SK-N-DZ (cell line): ENCODE measurements at places on chromosomes 6 and 20.

DNA sequence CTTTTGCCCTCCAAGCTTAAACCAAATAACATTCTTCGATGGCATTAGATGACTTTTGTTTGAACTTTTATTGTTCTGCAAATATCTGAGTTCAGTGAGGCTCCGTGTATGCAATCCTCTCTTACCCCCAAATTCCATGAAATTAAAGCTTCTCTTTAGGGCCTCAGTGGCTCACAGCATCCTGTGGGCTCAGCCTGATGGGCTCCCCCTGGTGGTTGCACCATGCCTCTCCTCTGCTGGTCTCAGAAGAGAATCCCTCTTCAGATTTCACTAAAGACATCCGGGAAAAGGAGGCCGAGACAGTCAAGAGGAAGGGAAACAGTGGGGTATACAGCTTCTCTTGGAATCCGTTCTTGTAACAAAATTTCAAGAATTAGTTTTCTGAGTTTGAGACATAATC, 331.6 kb upstream of the NT5E start:
- no peak for DNase-seq

DNA sequence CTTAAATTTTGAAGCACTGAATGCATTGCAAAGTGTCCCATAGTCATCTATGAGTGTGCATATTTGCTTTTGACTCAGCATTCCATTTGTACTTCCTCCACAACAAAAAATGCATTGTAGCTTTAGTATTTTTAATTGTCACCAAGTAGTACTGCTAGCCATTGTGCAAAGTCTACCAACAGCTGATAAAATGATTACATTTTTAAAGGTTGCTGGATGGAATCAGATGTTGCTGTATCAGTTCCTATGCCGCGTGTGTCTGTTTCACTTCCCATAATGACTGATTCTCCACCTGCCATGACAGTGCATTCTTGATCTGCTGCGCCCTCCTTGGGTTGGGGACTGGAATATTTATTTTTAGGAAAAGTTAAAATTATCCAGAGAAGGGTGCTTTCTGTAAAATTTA, 41.2 kb downstream of the SLX4IP start:
- no peak for DNase-seq

GRCh38 chr20:2429051-2429450, 41.5 kb downstream of the SNRPB start:
- no peak for DNase-seq

GRCh38 chr20:56716806-56717205, 87.7 kb downstream of the TFAP2C start:
- DNase-seq = no peak

GRCh38 chr6:105487040-105487790, 84.3 kb upstream of the PREP start:
- DNase-seq = no peak

DNA sequence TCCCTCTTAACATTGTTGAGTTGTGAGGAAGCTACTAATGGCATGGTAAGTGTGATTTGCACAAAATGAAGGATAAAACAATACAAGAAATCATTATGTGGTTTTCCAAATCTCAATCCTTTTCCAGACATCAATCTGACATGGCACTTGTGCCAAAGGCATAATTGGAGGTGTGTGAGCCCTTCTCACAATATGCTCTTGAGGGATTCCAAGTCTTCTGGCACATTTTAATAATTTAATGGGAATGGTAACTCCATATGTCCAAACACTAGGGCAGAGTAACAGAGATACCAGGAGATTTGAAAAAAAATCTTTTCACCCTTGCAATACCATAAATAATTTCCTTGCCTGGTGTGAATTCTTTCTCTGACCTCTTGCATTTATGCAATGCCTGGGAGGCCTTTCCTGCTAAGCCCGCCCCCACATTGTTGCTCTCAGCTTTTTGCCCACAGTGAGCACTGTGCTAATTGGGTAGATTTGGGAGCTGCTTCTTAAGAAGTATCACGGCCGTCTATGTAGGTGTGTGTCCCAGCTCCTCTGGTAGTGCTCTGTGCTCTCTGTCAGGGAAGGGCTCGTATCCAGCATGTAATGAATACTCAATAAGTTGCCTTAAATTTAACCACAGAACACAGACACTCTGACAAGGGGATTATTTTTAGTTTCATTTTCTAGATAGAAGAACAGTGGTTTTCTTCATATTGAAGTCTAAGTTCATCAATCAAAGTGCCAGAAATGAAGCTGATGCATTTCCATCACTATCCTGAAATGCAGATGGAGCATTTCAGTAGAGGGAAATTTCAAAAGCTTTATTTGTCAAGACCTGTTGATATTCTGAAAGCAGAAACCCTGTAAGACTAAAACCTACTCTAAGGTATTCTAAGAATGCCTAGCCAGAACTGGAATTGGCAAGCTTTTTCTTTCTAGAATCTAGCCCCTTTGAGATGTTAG, 54.4 kb upstream of the CEP85L start:
- no peak for DNase-seq

DNA sequence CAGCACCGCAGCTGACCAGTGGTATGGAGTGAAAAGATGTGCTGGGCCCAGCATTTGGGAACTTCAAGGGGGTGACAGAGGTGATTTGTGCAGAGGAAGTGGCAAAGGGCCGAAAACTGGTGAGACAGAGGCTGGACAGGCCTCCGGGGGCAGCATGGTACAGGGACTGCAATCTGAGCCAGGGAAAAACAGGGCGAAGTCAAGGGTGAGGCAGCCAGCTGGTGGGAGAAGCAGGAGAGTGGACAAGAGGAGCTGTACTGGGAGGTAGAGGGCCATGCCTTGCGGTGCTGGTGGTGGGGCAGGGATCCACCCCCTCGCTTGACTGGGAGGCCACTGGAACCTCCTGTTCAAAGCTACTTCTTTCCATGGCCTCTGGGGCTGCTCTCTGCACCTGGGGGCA, 7.3 kb upstream of the GFRA4 start:
- no peak for DNase-seq

GRCh38 chr6:56798163-56798562, 155.5 kb upstream of the DST start:
- no peak for DNase-seq
